ENCODE measurements at places on chromosomes 4 and X.

DNA sequence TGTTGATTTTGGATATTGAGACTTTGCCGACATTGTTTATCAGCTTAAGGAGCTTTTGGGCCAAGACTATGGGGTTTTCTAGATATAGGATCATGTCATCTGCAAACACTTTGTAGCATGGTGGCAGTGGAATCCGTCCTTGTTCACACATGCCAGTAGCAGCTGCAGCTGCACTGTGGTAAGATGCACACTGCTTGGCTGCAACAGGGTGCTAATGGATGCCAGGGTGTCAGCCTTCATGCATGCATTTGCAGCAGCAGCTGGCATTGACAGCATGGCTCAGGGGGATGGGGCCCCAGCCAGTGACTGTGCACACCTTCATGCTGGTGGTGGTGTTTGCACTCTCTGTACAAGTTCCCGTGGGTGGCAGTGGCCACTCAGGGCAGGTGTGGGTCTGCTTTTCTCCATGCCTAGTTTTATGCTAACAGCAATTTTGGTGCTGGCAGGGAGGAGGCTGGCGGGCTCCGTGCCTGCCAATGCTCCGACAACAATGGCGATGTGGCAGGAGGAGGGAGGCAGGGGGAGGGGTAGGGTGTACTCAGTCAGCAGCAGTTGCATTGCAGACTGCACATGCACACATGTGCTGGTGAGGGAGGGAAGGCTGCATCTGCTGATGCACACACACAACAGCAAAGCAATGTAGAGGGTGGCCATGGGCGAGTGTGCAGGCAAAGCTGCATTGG is 37.5 kb downstream of the BEX3 start:
- DNase-seq, result no peak

DNA sequence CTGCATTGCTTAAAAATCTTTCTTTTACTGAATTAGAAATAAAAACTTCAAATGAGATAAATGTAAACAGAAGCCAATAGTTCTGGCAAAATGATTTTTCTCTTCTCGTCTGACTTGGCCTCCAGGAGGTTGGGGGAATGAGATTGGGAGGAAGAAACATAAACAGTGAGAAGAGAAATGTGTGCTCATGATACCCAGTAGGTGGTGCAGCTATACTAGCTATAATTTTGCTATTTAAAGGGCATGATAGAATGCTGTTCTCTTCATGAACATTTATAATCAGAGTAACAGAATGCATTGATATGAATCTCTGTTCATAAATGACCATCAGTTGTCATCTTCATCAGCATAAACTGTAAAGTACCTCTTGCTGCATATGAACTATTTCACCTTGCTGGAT is 85.5 kb downstream of the TACR3 start:
- no peak for DNase-seq

DNA sequence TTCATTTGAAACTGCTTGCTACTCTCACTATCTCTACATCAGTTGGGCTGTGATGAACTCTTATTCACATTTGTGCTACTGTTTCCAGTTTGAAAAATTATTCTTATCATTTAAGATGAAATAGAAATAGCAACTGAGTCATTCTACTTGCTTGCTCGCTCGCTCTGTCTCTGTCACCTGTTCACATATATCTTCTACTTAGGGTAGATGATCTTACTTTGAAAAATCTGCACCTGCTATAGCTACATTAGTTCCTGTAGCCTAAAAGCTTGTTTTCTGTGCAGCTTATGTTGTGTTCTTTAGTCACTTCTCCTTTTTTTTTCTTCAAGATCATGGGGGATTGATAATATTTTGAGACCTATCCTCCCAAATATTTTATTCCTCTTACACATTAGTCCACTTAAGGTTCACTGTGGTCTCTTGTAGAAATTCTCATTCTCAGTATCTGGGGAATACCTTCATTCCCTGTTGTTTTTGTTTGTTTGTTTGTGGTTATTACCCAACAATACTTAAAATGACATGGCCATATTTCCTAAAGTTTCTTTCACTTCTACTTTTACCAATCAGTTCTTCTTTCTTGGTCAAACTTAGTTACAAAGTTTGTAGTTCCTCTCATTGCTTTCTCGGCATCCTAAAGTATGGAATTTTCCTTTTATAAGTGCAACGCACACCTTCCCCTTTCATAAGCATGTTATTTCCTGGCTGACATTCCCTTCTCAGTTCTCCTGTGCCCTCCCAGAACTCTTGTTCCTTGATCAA is 36.5 kb downstream of the CLCN5 start:
- no peak for DNase-seq

DNA sequence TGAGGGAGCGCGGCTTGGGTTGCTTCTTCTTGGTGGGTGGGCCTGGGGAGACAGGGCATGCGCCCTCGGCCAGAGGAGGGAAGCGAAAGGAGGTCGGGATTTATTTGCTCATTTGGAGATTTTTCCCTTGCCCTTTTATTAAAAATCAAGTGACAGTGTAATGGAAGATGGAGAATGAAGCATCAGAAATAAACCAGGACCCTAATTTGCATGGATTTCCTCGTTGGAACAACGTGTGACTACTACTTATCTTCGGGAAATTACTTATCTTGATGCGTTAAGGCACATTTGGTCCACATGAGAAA is 709 bp upstream of the CLOCK start:
- DNase-seq, result no peak

DNA sequence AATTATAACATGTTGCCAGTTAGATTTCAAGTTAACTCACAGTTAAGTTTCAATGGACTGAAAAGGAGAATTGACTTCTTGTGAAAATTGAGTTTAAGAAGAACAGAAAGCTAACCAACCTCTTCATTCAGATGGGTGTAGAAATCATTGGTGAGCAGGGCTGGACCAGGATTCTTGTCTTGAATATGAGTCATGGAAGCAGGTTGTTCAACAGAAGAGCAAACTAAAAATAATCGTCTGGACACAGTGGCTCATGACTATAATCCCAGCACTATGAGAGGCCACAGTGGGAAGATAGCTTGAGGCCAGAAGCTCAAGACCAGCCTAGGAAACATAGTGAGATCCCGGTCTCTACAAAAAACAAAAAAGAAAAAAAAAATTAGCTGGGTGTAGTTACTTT is 98.2 kb downstream of the ARSJ start:
- DNase-seq, result no peak

Measured in NCI-H774 (cell line).